ENCODE measurements at places on chromosomes 1 and 21. TPM values are rescaled to one million over a fixed set of nuclear protein-coding genes. Genes with fewer than 3 reads are reported as not detected.
A peak's percentile ranks its signal among the peaks of the same experiment; 100 is the strongest.

GRCh38 chr1:118151312-118151937, 33.6 kb downstream of the SPAG17 start:
- H3K4me3 ChIP-seq = no peak overlapping the region
- H3K36me3 ChIP-seq = no peaks in the 10 kb centered on the region
- H3K27ac ChIP-seq = no peak overlapping the region
- DNase-seq = peak; percentile 39

- H3K27ac ChIP-seq = no peak overlapping the region
- H3K4me1 ChIP-seq = peaks cover 2% of the 10 kb centered on the region
- H3K36me3 ChIP-seq = no peaks in the 10 kb centered on the region
- DNase-seq = no peak
- H3K4me3 ChIP-seq = no peak overlapping the region
Measured at GRCh38 chr1:180614730-180615129, 17.1 kb upstream of the XPR1 start.

DNA sequence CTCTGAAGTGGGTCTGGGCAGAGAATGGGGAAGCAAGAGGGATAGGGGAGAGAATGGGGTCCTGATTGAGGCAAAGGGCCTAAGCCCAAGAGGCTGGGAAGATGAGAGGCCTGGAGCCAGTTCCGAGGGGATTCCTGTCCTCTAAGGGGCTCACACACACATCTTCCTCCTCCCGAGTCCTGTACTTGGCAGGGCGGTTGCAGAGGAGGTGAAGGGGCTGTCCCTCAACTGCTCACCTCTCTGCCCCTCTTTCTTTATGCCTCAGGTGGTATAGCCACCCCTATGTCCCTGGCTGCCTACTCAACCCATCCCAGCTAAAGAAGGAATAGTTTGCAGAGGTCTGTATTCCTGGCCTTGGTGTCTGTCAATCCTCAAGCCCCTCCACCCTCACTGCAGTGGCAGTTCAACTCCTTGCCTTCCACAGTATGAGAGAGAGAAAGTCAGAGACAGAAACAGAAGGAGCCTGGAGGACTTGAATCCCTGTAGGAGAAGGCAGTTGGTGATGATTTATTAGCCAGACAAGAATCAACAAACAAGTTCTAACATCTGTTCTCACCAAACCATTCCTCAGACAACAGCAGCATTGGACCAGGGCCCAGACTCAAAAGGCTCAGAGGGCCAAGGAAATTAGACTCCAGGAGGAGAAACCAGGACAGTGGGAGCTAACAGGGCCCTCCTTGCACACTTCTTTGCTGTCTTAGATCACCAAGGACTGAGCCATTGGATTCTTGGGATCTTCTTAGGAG, 10.7 kb downstream of the SH2D2A start:
- H3K36me3 ChIP-seq = peaks cover 4% of the 10 kb centered on the region
- no peak overlapping the region for H3K27ac ChIP-seq
- H3K4me3 ChIP-seq = no peak overlapping the region
- no peaks in the 10 kb centered on the region for H3K4me1 ChIP-seq
- DNase-seq = no peak
- no peaks in the 10 kb centered on the region for H3K27me3 ChIP-seq

DNA sequence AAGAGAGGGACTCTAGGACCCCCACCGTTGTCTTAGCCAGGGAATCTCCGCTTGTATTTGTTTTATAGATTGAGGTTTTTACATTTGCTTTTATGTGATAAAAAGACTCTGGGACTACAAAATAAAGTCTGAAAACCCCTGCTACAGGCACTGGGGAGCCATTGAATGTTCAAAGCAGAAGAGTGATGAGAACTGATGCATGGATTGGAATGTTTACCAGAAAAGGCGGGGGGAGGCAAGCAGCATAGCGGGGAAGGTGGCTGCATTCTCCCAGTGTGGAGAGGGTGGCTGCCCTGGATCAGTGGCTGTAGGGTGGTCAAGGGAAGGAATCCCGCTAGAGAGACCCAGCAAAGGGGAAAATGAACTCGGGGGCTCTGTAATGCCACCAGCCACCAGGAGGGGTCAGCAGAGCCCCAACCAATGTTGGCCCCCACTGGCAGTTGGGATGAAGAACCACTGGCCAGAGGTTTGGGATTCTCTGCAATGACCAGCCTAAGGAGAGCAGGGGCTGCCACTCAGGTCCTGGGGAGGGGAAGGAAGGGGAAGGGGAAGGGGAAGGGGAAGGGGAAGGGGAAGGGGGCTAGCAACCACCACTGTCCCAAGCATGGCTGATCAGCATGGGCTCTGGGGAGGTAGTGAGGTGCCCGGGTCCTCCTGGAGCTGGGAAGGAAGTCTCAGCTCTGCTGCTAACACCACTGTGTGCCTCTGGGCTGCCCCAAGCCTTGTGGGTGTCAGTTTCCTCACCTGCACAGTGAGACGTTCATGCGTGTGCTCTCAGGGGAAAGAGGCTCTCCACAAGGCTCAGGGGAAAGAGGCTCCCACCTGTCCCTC, 19.2 kb upstream of the PEF1 start:
- H3K36me3 ChIP-seq = no peaks in the 10 kb centered on the region
- H3K27me3 ChIP-seq = no peaks in the 10 kb centered on the region
- DNase-seq = peak; percentile 13
- H3K27ac ChIP-seq = no peak overlapping the region
- no peak overlapping the region for H3K4me3 ChIP-seq

DNA sequence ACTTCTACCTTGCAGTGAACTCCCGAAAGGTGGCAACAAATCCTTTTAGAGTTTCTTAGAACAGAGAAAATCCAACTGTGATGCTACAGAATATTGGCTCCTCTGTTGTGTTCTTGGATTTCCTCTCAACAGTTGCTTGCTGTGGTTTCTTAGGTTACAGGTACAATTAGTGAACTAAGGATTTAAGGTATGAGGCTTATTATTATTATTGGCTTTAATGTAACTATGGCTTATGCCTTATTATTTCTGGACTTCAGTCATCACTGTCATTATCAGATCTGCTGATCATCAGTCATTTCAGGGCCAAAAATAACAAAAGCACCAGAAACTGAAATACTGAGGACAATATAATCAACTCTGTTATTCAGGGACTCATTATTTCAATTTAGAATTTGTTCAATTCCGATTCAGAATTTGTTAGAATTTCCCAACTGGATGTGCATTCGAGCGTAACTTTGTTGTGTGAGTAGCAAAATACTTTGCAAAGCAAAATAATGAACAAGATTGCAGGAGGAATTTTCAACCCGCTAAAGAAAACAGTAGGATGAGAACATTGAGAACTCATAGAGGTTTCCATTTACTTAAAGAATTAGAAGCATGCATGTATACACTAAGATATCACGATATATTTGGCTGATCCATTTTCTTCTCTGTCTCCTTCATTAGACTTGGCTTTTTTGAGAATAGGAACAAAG, 65.5 kb upstream of the AK4 start:
- no peaks in the 10 kb centered on the region for H3K27me3 ChIP-seq
- H3K4me3 ChIP-seq = no peak overlapping the region
- no peaks in the 10 kb centered on the region for H3K4me1 ChIP-seq
- DNase-seq = no peak
- no peaks in the 10 kb centered on the region for H3K36me3 ChIP-seq

The RGS16 gene
- total RNA-seq = 6.5 TPM

The CELSR2 gene
- 17.1 TPM for total RNA-seq

Measured in HCT116 (cell line).